ENCODE measurements at places on chromosomes 3 and 15.

GRCh38 chr3:119619094-119619493, 21.4 kb downstream of the PLA1A start:
- DNase-seq = no peak

DNA sequence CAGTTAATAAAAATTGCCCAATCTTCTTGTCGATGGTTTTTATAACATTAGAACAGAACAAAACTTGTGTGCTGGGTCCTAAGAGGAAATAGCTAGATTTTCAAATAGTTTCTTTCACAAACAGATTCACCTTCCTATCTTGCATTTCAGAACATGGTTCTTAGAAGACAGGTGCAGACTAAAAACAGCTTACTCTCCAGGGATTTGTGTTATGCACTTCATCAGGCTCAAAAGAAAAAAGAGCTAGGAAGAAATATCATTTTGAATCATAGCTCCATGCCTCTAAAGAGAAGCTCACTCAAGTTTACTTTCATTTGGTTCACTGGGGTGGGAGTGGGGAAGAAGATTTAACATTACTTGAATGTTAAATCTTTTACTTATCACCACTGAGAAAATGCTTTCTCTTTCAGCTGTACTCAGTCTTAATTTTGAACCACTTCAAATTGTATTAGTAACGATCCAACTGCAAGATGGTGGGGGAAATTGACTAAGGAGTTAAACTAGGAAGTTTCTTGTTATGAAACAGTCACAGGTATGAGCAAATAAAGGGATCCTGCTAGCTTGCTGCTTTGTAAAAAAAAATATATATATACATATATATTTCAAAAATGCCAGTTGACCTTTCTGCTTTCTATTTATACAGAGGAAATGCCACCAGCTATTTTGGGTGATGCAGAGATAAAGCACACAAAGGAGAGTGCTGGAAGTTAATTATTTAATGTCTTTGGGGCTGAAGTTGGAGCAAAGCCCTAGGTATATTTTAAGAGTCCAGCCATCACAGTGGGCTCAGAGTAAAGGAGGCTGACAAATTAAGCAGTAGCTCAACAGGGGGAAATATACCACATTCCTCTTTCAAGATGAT, 28.3 kb upstream of the NUDT16 start:
- DNase-seq = no peak

- DNase-seq = no peak
Observed at GRCh38 chr3:76352511-76353284, 567.3 kb upstream of the ZNF717 start.

DNA sequence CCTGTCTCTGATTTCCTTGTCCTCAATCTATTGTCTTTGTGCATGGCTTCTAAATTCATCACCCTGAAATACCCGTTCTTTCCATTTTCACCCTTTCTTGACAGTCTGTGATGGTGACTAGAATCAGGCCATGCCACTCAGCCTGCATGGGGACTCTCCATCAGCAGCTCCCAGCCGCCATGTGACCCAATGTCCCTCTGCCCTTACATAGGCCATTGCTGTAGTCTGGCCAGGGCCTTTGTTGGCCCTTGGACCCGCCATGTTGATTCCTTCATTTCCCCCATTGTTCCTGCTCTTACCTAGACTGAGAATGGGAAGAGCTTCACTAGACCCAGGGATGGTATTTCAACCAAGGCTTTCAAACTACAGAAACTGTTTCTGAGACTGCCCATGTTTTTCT, 45.8 kb downstream of the SPSB4 start:
- no peak for DNase-seq

DNA sequence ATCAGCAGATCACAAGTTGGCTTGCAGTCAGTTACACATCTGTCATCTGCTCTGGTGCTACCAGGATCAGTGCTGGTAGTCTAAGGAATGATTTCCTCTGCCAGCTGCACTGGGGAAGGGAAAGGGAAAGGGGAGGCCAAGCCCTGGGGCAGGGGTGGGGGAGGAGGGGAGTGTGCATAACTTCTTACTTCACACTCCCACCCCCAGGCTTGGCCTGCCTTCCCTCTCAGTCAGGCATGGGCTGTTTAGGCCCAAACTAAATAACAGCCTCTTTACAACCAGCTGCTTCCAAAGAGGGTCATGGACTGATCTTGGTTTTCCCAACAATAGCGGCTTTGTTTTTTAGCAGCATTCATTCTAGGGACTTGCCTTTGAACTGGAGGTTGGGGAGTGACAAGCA, 86.1 kb upstream of the PSMD6 start:
- no peak for DNase-seq

- no peak for DNase-seq
Observed at GRCh38 chr3:55194376-55194775, 266.5 kb upstream of the LRTM1 start.

- no peak for DNase-seq
Observed at GRCh38 chr3:193731656-193732055, 138.6 kb downstream of the OPA1 start.

DNA sequence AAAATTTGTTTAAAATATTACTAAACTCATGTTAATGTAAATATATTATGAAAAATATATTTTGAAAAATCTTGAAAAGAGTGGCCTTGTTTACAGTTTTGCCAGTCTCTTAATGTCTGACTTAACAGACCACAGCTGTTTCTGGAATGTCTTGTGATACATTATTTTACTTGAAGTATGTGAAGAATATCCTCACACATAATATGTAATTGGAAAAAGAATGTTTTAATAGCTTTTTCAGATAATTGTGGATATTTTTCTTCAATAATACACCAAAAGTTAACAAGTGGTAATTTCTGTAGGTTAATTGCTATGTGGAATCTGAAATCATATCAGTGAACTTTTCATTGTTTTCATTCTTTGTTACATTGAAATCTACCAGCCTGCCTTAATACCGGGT, 101.3 kb downstream of the UBE2E2 start:
- DNase-seq = no peak

GRCh38 chr3:28171962-28172361, 69.5 kb upstream of the CMC1 start:
- no peak for DNase-seq

DNA sequence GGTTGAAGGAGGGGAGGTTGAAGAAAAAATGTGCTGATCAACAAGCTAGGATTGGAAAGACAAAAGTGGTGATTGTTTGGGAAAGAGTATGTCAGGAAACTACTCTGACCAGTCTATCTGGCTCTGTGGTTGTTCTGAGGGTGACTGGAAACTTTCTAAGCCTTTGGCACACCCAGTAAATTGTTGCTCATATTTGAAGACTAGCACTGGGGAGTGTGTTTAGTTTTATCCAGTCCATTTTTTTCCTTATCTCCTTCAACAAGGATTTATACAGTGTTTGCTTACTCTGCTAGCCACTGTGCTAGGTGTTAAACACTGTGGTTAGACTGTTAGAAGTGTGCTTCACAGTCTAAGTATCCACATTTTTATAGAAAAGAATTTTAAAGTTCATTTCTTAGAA, 28.8 kb downstream of the PPM1L start:
- no peak for DNase-seq

DNA sequence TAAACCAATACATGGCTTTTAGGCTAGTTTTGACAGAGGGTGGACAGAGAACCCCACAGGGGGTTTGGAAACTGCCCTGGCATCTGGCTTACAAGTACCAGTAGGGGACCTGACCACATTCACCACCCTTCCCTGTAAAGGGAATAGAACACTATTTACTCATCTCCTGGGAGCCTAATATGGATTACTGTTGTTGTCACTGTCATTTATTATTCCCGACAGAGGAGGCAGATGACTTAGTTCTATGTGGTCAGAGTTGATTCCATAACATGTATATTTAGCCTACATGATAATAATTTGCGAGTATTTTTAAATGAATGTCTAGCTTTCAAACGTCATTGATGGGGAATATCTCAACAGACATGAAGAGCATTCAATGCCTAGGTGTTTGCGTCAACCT, 15.9 kb downstream of the ZBTB38 start:
- DNase-seq = no peak

- peak; percentile 31 for DNase-seq
Observed at GRCh38 chr3:12139111-12139511, 19.6 kb downstream of the TIMP4 start.

DNA sequence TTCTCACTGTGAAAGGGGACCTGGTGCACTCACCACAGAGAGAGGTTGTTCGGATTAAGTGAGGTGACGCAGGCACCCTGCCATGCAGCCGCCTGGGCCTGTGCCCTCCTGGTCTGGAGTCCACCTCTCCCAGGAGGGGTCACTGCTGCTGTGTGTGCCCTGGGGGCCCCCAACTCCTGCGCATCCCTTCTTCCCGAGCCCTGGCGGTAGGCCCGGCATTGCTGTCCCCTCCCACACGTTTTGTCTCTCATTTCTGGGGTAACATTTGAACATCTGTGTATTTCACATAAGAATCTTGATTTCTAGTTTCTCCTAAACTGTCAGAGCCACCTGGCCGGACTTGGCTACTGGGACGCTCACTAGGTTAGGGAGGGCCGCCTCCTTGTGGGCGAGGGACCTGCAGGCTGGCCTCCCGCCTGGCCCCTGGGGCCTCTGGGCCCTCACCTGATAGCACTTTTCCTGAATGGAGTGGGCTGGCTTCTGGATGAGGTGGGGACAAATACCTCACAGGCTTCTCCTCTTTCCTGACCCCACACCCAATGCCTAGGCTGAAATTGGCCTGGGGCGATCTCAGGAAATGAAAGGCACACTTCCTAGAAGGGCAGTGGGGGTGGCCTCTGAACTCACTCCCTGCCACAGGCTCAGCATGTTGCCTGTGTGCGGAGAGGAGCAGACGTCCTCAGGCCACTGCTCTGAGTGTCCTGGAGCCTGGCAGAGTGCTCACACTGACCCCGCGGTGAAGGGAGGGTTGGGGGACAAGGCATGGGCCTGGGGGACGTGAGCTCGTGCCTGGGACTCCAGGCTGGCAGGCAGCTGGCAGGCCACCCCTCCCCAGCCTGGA, 104.2 kb upstream of the PRR23E start:
- DNase-seq = no peak

GRCh38 chr15:91469632-91470567, 369.8 kb downstream of the SV2B start:
- DNase-seq = peak; percentile 56

DNA sequence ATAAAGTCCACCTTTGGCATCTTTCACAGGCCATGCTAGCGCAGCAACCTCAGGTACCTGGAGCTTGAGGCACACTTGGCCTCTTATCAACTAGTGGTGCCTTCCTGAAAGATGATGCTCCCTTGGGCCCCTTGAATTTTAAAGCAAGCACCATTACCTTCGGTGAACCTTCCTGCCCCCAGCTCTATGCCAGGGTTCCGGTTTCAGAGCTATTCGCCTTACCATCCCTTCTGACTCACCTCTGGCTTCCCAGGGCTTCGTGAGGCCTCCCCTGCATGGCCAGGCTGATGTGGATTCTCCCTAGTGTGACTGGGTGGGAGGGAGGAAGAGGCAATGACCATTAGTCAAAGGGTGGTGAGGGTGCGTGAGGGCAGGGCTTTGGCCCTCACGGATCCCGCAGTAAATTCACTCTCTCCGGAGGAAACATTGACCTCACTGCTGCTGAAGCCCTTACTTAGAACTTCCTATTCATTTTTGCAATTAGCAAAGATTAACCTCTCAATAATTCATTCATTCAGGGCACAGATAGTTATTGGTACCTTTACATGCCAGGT, 16.3 kb downstream of the BHLHE40 start:
- DNase-seq = no peak

- peak; percentile 47 for DNase-seq
Observed at GRCh38 chr3:160129459-160130061, 95.7 kb upstream of the C3orf80 start.

DNA sequence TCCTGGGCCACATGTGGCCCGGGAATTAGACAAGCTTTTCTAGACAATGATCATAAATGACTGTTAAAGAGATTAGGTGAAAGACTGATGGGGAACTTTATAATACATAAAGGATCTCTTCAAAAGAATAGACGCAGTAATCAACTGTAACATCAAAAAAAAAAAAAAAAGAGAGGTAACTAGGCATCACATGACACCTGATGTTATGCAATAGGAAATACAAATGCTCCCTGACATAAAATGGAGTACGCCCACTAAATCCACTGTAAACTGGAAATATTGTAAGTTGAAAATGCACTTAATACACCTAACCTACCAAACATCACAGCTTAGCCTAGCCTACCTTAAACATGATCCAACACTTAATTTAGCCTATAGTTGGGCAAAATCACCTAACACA, 27.2 kb downstream of the GSK3B start:
- no peak for DNase-seq

DNA sequence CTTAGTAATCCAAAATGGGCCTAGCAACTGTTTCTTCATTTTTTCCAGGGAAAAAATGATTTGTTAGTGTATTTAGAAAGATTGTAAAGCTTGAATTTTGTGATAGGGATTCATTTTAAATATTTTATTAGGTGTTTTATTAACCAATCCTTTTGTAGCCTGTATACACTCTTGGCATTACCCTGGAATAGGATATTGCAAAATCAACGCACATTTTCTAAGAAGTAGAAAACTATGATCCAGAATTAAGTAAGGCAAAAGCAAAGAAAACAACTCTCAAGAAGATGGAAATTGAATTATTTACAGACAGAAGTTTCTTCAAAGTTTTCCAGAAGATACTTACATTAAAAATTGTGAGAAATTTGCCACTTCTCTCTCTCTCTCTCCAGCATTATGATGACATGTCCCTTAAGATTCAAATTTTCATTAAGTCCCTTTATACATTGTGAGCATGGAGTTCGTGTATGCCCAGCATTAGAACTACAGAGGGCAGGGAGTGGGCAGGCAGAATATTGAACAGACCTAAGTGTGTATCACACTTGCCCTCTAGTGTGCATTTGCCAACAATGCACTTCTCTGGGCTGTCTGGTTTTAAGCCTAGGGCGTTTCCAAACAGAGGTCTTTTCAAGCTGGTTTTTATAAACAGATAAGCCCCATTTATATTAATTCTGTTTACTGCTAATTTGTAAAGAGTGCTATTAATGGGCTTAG, 28.5 kb upstream of the CMSS1 start:
- DNase-seq = peak; percentile 28

DNA sequence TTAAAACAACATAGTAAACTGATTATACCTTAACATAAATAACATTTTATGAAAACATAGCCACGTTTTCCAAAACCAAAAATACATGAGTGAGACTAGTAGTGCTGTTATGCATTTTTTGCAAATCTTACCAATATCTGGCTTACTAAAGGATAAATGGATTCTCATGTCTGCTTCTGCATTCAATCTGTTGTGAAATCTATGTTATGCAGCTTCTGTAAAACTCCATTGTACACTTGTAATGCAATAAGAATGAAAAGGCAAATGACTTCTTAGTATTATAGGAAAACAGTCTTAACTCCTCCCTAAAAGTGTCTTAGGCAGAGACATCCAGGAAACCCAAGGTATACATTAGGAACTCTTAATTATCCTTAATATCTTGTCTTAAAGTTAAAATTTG, 330.9 kb upstream of the THBS1 start:
- no peak for DNase-seq

DNA sequence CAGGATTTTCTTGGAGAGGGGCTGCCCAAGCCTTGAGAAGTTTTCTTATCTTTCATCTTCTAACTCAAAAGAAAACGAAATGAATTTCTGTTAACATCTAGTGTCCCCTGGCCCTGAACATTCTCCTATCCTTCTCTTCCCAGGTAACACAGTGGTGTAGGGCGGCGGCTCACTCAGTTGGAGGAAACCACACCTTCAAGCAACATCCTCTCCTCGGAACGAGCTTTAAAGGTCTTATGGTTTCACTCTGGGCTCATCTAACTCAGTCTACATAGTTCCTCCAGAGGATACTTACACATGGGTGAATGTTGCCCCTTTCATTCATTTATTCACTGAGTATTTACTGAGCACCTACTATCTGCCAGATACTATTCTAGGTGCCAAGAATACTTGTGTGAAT, 31.0 kb upstream of the KLHL6 start:
- no peak for DNase-seq

- DNase-seq = no peak
Observed at GRCh38 chr15:73024168-73024567, 28.1 kb upstream of the NEO1 start.

All from activated CD4-positive, alpha-beta T cell treated with anti-CD3 and anti-CD28 coated beads, Interleukin-2, Interleukin-4, amounts not matched to agents 100 ng/mL and 50 ng/mL, durations not matched to agents 16 hours and 8 hours (primary cell).